ENCODE measurements at places on chromosomes 6 and 20. TPM values are rescaled to one million over a fixed set of nuclear protein-coding genes. Genes with fewer than 3 reads are reported as not detected.

TPX2 gene
- 155 TPM for total RNA-seq

STMND1 gene
- not detected for total RNA-seq

NKAIN4 gene
- total RNA-seq, result 6.8 TPM

TCP11 gene
- total RNA-seq, result not detected

NFATC2 gene
- 0.12 TPM for total RNA-seq

PTPRK gene
- total RNA-seq, result not detected

GABRR2 gene
- not detected for total RNA-seq

CYP39A1 gene
- total RNA-seq, result not detected

MROH8 gene
- total RNA-seq, result 1.8 TPM

COL9A3 gene
- total RNA-seq, result 8.6 TPM

PRDM13 gene
- 0.06 TPM for total RNA-seq

TMEM244 gene
- not detected for total RNA-seq

CYP21A2 gene
- total RNA-seq, result not detected

PRSS16 gene
- 12.9 TPM for total RNA-seq

SLC12A5 gene
- total RNA-seq, result 0.43 TPM

UNC93A gene
- total RNA-seq, result not detected

MUC21 gene
- total RNA-seq, result not detected

EDN1 gene
- total RNA-seq, result 0.49 TPM

PPP1R16B gene
- 0.06 TPM for total RNA-seq

RIPOR2 gene
- total RNA-seq, result not detected

LIME1 gene
- total RNA-seq, result 12.6 TPM

ACSS1 gene
- not detected for total RNA-seq

CRISP2 gene
- not detected for total RNA-seq

FBXO30 gene
- total RNA-seq, result 7.7 TPM

ARHGAP40 gene
- total RNA-seq, result not detected

ID1 gene
- 1,330 TPM for total RNA-seq

TMC2 gene
- not detected for total RNA-seq

Data from G401 (cell line).